Esophagus mucosa (tissue), 1 donor: ENCODE measurements at places on chromosomes 7 and 10. TPM values are rescaled to one million over a fixed set of nuclear protein-coding genes. Genes with fewer than 3 reads are reported as not detected.

DNA sequence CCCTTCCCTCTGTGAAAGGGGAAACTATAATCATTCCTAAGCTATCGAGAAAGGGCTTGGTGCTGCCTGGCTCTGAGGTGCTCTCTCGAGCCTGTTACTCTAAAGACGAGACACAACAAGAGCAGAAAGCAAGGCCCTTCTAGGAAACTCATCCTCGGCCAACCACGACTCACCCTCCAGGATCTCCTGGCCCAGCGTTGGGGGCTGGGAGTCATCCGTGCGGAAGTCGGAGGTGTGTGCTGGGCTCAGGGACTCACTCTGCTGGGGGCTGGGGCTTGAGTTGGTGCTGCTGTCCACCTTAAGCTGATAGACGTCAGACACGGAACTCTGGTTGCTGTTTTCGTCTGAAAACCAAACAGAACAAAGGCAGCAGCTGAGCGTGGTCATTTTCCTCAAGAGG lies 17.6 kb upstream of the BAZ1B start:
- ATAC-seq = no peak

- ATAC-seq = no peak
Measured at GRCh38 chr7:73394422-73394821, 39.2 kb upstream of the FZD9 start.

Gene CYP2C19
- total RNA-seq = 1.4 TPM

DNA sequence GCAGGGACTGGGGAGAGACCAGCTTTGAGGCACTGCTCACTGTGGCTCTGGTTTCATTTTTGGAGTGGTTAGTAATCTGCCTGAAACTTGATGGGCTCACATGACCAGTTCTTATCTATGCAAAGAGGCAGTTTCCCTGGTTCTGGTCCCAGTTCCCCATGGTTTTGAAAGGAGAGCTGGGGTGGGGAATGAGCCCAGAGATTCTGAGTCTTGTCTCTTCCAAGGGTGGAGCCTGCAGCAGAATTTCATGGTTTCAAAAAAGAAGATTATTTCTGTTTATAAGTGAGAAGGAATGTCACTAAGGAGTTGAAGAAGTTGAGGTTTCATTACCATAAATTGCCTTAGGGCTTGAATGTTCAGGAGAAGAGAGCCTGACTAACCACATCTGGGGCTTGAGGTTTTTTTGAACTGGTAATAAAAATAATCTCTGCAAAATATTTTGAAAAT lies 190.2 kb upstream of the HABP2 start:
- ATAC-seq = no peak

DNA sequence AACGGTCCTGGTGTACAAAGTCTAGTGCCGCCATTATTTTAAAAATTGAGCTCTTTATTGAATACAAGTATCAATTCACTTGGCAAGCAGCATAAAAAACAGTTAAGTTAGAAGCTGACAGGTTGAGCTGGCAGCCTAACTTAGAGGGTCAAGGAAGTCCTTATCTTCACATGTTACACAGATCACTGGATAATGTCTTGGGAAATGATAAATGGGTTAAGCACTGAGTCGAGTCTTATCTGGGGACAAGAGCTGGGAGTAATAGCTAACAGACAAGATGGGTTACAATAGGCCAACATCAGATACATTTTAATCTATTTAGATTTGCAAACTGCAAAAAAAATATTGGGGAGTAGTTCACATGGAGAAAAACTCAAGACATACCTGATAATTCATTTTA lies 34.2 kb downstream of the SLC18A2 start:
- ATAC-seq = no peak

Gene STEAP4
- 23.6 TPM for total RNA-seq

GRCh38 chr7:155184923-155185322 lies 112.8 kb upstream of the INSIG1 start:
- no peak for ATAC-seq

GRCh38 chr7:86978808-86979506 lies 80.5 kb downstream of the ELAPOR2 start:
- ATAC-seq = no peak

Gene PAPSS2
- 10.4 TPM for total RNA-seq

DNA sequence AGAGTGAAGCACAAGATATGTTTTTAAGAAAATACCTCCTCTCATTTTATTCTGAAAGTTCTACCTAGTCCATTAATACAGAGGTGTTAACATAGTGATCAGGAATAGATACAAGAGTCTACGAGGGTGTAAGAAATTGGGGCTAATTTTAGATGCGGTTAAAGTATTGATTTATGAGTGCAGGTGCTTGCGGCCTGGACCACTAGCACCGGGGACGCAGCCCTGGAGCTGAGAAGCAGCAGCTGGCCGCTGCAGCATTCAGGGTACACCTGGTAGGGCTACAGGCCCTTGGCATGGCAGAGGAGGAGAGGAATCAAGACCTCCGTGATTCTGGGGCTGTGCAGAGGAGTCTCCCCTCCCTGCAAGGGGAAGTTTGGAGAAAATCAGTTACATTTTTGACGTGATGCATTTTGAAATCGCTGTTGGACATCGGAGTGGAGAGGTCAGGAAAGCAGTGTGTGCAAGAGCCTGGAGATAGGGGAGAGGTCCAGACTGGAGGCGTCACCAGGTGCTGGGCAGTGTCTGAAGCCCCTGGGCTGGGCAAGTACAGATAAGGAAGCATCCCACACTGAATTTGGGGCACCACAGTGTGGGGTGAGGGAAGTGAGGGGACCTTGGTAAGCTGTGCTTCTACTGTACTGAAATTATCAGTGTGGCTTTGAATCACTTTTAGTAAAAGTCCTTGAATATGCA lies 112.3 kb downstream of the VWC2 start:
- no peak for ATAC-seq

DNA sequence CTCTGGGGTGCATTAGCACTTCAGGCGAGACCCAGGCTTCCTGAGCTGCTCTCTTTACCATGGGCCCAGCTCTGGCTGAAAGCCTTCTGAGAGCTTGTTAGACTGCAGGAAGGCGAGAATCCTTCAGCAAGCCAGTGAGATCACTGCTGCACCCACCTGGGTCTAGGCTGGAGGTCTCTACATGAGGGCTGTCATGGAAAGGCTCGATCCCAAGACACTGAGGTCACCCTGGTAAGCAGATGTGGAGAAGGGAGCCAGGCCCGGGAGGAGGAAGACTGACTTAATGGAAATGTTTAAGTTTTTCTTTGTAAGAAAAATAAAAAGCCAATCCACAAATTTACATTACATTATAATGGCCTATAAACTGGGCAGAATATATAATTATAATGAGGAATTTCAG lies 684.5 kb downstream of the TNS3 start:
- no peak for ATAC-seq

Gene PUS7
- 12.1 TPM for total RNA-seq

Gene PIP
- 0.56 TPM for total RNA-seq

GRCh38 chr10:28020080-28020860 lies 21.4 kb upstream of the ODAD2 start:
- no peak for ATAC-seq

Gene FRMD4A
- 9.6 TPM for total RNA-seq

DNA sequence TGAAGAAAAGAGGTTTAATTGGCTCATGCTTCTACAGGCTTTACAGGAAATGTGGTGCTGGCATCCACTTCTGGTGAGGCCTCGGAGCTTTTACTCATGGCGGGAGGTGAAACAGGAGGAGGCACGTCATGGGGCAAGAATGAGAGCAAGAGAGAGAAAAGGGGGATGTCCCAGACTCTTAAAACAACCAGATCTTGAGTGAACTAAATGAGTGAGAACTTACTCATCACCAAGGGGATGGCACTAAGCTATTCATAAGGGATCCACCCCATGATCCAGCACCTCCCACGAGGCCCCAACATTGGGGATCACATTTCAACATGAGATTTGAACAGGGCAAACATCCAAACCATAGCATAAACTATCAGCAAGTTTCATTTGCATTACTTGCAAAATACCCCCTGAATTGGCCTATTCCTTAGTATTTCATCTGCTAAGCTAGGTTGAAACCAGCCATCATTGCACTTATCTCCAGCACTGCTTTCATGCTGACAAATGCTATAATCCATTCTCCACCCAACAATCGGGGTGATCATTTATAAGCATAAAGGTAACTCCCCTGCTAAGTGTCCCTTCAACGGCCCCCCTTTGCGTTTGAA lies 179.0 kb downstream of the NOC3L start:
- ATAC-seq = no peak

DNA sequence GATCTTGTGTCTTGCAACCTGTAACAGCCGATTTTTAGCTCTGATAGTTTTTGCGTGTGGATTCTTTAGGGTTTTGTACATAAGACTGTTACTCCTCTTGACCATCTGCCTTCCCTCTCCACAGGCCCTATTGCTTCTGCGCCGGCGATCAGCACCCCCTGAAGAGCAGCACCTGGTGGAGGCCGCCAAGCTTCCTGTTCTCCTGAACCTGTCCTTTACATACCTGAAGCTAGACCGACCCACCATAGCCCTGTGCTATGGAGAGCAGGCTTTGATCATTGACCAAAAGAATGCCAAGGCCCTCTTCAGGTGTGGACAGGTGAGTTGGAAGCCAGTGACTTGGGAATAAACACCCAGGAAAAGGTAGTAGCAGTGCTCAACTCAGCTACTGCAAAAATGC lies 12.6 kb downstream of the FKBP6 start:
- ATAC-seq = no peak

DNA sequence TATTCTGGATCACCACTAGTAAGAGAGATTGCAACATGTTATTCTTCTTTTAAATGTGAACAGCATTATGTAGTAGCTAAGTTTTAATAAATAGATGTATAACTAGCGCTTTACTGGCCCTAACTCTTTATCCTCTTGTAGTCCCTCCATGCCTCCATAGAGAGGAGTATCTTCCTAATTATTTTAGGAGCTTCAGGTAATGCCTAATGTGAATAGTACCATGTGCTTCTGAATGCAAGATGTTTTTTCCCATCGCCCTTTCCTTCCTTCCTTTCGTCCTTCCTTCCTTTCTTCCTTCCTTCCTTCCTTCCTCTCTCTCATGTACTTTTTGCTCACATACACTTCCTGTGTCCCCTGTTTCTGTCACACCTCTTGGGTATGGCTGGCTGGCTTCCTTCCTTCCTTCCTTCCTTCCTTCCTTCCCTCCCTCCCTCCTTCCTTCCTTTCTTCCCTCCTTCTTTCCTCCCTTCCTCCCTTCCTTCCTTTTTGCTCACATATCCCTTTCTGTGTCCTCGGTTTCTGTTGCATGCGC lies 290.7 kb downstream of the HDAC9 start:
- no peak for ATAC-seq

- peak; percentile 46 for ATAC-seq
Measured at GRCh38 chr7:157027568-157028198, 17.2 kb upstream of the MNX1 start.

Gene EPO
- not detected for total RNA-seq

Gene SYT15
- 1.4 TPM for total RNA-seq

DNA sequence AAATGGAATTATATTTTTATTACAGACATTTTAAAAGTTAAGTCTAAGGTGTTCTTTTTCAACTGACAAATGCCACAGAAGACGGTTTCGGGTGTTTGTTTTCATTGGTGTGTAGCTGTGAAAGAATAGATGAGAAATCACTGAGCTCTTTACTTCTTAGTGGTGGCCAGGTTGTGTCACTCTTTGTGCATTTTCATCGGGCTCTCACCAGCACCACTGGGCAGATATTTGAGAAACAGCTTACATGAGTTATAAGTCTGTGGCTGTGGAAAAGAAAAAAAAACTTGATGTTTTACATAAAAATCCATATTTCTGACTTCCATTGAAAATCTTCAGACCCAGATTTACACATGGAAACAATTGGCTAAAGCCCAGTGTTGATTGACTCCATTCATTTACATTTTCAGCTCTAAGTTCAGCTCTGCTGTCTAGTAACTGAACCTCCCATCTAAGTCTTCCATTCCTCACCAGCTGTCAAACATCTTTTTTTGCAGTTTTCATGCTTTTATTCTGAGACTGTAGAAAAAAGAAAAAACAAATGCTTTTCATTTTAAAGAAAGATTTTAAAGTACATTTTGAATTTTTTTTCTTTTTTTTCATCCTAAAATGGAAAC lies 22.3 kb downstream of the CABCOCO1 start:
- ATAC-seq = no peak

Gene NUTM2E
- total RNA-seq = not detected

- ATAC-seq = no peak
Measured at GRCh38 chr10:78278058-78278404, 244.4 kb downstream of the RPS24 start.
